ENCODE measurements at places on chromosomes 13 and 19. TPM values are rescaled to one million over a fixed set of nuclear protein-coding genes. Genes with fewer than 3 reads are reported as not detected.

Gene ZNF154
- total RNA-seq: 0.88 TPM

Gene MYO16
- not detected for total RNA-seq

Gene MCOLN1
- 23.3 TPM for total RNA-seq

Gene CCDC122
- 5.4 TPM for total RNA-seq

Gene CLDND2
- total RNA-seq: not detected

Gene PTGIR
- 5.8 TPM for total RNA-seq

Gene SERPINE3
- not detected for total RNA-seq

Gene PARP4
- 136 TPM for total RNA-seq

Gene ZNF229
- 0.53 TPM for total RNA-seq

Gene ZMYM5
- total RNA-seq: 18.2 TPM

DNA sequence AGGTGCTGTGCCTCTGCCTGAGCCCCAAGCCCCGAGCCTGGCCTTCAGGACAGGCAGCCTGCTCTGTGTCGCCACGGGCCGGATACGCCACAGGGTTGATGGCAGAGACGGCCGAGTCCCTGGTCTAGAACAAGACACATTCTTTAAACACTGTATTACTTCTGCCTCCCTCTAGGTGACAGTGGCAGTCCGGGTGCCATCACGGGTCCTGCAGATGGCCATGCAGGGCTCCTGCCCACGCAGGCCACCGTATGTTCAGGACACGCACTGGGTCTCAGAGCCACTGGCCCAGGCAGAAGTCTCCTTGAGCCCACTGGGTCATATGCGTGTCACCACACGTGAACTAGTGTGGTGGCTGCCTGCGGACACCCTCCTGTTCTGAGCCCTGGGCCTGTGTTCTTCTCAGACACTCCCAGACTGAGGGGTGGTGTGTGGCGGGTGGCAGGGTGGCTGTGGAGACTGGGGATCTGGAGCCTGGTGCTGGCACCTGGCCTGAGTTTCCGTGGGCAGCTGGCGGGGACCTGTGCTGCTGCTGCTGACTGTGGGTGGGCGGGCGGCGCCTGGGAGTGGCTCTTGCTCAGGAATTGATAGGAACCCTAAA lies 4.4 kb downstream of the PLEKHJ1 start:
- DNase-seq: no peak

- no peak for DNase-seq
These were observed 19.7 kb upstream of the JUND start for GRCh38 chr19:18300930-18301717.

GRCh38 chr13:97212601-97213040 lies 9.5 kb upstream of the MBNL2 start:
- DNase-seq: no peak

GRCh38 chr13:73073050-73073449 lies 14.2 kb downstream of the KLF5 start:
- no peak for DNase-seq

- DNase-seq: no peak
These were observed 18.3 kb upstream of the DHRS12 start for GRCh38 chr13:51822106-51822815.

DNA sequence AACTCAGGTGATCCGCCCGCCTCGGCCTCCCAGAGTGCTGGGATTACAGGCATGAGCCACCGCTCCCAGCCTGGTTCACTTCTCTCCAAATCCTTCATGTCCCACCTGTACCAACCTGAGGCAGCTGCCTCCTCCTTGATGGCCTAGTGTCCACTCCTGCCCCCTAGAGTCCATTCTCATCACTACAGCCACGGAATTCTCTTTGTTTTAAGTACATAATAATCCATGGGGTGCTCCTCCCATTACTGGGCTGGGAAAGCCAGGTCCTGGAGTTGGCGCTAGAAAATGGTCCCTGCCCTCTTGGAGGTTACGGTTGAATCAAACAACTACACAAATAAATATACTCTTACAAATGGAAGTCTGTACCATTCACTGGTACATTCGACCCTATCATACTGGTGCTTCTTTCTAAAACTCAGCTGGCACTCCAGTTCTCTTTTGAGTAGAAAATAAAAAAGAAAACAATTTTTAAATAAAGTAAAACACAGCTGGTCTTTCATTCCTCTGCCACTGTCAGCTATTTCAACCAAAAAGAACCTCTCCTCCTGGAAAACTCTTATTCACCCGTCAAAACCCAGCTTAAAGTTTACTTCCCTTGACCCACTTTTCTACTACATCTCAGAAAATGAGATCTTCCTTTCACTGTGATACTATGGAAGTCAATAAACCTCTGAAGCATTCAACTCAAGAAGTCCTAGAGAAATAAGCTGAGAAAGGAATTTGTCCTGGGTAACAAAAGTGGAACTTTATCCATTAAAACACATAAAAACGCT lies 22.4 kb upstream of the ARHGEF18 start:
- DNase-seq: peak; percentile 75

GRCh38 chr13:60727140-60727539 lies 330.1 kb downstream of the TDRD3 start:
- no peak for DNase-seq

- DNase-seq: no peak
These were observed 1.1 kb upstream of the CYP4F3 start for GRCh38 chr19:15639596-15639995.

- DNase-seq: no peak
These were observed 370.2 kb downstream of the MTUS2 start for GRCh38 chr13:29190298-29190697.

DNA sequence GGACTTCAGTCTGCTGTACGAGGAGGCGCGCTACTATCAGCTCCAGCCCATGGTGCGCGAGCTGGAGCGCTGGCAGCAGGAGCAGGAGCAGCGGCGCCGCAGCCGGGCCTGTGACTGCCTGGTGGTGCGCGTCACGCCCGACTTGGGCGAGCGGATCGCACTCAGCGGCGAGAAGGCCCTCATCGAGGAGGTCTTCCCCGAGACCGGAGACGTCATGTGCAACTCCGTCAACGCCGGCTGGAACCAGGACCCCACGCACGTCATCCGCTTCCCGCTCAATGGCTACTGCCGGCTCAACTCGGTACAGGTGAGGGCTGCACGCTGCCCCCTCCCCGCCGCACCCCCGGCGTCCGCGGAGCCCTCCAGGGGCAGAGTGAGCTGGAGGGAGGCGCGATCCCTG lies 14.6 kb downstream of the KCTD15 start:
- no peak for DNase-seq

- DNase-seq: no peak
These were observed 41.0 kb downstream of the POU4F1 start for GRCh38 chr13:78562237-78562889.

DNA sequence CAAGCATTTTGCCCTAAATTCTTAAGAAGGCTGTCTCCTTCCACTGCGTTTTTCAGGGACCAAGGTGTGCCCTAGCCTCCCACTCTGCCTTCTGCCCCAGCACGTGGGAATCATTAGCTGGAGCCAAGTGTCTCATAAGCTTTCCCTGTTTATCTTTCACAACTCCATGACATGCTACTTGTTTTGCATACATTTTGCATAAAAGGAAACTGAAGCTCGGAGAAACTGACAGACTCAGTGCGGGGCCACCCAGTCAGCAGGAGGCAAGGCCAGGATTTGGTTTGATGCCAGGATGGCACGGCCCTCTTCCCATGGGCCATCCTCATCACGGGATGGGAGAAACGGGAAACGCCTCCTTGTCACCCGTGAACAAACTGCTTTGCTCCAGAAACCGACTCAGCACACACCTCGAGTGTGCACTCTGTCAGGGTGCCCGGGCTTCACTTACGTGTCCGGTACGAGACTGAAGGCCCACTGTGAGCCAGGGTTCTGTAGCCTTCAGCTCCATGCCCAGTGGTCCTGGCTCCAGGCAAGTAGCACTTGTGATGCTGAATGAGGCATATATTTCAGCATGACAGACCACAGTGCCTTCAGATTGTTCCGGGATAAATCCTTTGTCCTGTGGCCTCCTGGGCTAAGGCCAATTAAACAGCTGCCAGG lies 9.6 kb downstream of the CEBPA start:
- DNase-seq: no peak

DNA sequence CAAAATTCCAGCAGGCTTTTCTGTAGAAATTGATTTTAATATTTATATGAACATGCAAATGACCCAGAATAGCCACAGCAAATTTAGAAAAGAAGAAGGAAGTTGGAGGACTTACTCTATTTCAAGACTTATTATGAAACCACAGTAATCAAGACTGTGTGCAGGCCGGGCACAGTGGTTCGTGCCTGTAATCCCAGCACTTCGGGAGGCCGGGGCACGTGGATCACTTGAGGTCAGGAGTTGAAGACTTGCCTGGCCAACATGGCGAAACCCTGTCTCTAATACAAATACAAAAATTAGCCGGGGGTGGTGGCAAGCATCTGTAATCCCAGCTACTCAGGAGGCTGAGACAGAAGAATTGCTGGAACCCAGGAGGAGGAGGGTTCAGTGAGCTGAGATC lies 6.0 kb upstream of the FFAR2 start:
- DNase-seq: no peak

GRCh38 chr13:50014386-50014785 lies 858 bp upstream of the KCNRG start:
- no peak for DNase-seq

DNA sequence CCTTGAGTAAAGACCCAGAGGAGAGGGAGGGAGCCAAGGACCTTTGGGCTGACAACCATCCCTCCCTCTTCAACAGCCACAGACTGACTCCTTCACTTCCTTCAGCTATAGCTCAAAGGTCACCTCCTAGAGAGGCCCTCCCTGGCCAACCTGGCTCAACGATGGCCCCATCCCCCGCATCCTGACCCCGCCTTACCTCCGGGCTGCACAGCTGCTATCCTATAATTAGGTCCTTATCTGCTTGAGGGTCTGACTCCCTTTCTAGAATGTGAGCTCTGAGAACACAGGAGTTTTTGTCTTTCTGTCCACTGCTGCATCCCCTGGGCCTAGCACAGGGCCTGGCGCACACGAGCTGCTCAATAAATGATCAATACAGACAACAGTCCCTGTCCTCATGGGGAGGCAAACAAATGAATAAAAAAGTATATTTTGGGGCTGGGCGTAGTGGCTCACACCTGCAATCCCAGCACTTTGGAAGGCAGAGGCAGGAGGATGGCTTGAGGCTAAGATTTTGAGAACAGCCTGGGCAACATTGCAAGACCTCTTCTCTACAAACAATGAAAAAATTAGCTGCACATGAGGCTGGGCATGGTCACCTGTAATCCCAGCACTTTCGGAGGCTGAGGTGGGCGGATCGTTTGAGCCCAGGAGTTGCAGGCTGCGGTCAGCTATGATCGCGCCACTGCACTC lies 6.6 kb upstream of the LGALS4 start:
- no peak for DNase-seq

GRCh38 chr13:111322916-111323331 lies 2.5 kb downstream of the TEX29 start:
- DNase-seq: no peak

GRCh38 chr13:37681281-37682032 lies 82.9 kb upstream of the POSTN start:
- DNase-seq: no peak

GRCh38 chr13:44044547-44045179 lies 165.0 kb downstream of the LACC1 start:
- DNase-seq: no peak

GRCh38 chr13:23377579-23377978 lies 55.9 kb downstream of the SACS start:
- DNase-seq: no peak

- DNase-seq: no peak
These were observed 36.9 kb upstream of the GGACT start for GRCh38 chr13:100625447-100625846.

DNA sequence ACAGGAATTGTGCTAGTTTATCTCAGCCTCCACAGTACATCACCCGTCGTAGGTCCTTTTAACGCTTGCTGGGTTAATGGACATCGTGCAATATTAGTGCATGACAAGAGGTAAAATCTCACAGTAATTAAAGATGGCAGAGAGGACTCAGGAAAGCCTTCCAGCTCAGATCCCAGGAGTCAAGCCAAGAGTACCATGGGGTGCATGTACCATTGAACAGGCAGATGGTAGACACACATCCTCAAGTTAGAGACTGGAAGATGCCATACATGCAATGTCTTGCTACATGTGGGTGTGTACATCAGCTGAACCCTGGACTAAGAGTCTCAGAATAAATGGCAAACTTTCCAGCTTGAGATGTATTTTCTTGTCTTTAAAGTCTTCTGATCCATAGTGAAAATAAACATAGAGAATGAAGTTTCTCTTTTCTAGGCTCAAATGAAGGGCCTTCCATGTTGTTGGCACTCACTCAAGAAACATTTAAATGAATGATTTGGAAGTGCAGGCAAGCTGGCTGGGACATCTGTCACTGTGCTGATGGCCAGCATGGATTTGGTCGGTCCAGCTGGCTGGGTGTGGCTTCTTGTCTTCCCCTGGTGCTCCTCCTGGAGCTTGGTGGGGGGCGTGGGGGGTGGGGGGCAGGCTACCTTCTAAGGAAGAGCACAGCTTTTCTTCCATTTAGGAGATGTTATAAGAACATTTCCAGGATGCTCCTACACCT lies 290.9 kb upstream of the MAB21L1 start:
- no peak for DNase-seq

DNA sequence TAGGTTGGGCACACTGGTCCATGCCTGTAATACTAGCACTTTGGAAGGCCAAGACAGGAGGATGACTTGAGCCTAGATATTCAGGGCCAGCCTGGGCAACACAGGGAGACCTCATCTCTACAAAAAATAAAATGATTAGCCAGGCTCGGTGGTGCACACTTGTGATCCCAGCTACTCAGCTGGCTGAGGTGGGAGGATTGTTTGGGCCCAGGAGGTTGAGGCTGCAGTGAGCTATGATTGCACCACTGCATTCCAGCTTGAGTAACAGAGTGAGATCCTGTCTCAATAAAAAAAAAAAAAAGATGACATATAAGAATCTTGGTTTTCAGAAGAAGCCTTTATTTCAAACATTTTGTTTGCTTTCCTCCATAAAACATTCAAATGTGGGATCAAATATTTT lies 178.0 kb downstream of the LIG4 start:
- DNase-seq: no peak

- no peak for DNase-seq
These were observed 12.6 kb upstream of the ERFL start for GRCh38 chr19:41940731-41941409.

DNA sequence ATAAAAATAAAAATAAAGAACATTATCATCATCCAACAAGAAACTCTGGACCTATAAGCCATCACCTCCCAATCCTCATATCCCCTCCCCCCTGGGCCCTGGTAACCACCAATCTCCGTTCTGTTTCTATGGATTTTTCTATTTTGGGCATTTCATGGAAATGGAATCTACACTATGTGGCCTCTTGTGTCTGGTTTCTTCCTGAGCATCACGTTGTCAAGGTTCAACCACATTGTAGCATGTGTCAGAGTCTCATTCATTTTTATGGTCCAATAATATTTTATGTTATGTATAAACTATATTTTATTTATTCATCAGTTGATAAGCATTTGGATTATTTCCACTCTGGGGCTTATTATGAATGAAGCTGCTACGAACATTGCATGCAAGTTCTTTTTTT lies 26.9 kb downstream of the SULT2B1 start:
- no peak for DNase-seq

Data from Peyer's patch (tissue), 4 donors.